ENCODE measurements at places on chromosomes 4 and X.

GRCh38 chrX:134803551-134804183 lies 145.4 kb upstream of the PLAC1 start:
- no peak for DNase-seq

DNA sequence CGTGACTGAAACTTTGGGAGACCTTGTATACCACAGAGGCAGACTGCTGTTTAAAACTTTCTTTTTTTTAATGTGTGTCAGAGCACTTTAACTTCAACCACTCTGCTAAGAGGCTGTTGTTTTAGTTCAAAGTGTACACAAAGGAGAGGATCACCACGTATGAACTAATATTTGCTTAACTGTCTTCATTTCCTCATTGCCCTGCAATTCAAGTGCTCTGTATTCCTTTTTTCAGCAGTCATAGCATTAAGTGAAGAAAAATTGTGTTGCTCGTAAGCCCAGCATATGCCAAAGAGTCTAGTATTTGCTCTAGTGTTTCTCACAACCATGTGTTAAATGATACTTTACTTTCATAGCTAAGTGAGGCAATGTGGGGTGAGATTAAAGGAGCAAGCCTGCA lies 63.0 kb upstream of the HHIP start:
- DNase-seq = no peak

GRCh38 chr4:99863-100262 lies 24.4 kb upstream of the ZNF718 start:
- no peak for DNase-seq

- no peak for DNase-seq
These were observed 103.7 kb downstream of the PSAPL1 start for GRCh38 chr4:7330811-7331681.

- no peak for DNase-seq
These were observed 7.4 kb downstream of the MAGEB10 start for GRCh38 chrX:27815209-27815608.

Measured in RWPE2 (cell line).